ENCODE measurements at places on chromosomes 16 and 17.

DNA sequence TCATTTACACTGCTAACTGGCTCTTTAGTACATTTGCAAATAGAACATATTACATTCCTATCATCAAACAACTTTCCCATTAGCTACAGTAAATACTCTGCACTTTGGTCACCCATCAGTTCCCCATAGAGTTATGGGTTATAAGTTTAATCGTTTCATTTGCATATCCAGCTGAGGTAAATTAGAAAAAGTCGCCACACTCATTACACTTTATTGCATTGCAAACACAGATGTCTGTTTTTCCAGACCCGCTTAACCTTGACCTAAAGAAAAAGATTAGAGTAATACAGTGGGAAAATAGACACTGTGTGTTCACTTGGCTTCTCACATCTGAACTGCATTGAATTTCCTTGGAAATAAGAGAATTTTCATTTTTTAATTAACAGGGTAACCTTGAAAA, 213.1 kb upstream of the PSMD7 start:
- DNase-seq = no peak

- DNase-seq = no peak
Observed at GRCh38 chr17:15263680-15264079, 1.4 kb downstream of the PMP22 start.

DNA sequence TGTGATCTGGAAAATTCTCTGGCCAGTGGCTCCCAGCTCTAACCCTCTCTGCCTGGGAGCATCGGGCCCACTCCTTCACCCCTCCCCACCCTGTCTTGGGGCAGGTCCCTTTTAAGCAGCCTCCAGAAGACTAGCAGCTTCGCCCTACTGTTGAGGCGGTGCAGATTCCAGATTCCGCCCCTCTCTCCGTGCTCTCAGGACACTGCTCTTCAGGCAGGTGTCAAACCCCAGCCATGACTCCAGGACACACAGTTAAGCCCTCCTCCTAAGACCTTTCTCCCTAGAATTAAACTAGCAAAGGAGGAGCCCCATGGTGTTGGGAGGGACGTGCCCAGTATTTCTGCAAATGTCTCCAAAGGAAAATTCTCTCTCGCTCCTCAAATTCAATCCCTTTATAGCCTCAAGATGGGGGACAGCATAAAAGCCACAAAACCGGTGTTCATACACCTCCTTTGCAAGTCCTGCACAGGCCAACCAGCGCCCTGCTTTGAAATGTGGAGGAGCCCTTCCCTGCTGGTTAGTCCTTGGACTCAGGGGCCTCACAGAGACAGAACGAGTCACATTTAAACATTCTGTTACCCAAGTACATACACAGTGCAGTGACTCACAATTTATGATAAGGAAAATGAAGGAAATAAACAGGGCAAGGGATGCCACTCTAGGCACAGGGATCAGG, 7.2 kb downstream of the LPO start:
- DNase-seq = no peak

DNA sequence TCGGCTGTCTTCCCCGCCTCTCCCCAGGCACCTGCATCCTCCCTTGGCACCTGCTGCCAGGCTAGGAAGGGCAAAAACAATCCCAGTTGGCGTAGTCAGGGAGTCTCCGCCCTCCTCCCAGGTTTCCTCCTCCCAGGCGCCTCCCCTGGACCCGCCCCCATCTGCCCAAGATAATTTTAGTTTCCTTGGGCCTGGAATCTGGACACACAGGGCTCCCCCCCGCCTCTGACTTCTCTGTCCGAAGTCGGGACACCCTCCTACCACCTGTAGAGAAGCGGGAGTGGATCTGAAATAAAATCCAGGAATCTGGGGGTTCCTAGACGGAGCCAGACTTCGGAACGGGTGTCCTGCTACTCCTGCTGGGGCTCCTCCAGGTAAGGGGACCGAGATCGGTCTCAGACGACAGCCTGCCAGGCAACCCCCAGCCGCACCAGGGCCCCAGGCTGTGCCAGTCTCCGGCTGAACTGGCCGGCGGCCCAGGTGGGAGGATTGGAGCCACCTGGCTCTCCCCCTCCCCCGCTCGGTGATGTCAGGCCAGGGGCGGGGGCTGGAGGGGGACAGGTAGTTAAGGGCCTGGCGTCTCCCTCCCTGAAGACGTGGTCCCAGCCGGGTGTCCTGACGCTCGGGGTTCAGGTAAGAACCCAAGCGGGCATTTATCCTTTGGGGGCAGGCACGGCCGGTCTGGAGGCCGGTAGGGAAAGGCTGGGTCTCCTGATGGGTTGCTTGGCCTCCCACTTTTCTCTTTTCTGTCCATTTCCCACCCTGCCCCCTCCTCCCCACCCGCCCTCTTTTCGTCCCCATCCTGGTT, at the start of gene GRB7:
Gene GRB7 (plus strand): TSS at position 179 of the 808 bp plus-strand sequence. CDS start 4,364 bp downstream, outside the sequence.
- no peak for DNase-seq

GRCh38 chr17:17682293-17682736, 1.1 kb downstream of the RAI1 start:
- no peak for DNase-seq

DNA sequence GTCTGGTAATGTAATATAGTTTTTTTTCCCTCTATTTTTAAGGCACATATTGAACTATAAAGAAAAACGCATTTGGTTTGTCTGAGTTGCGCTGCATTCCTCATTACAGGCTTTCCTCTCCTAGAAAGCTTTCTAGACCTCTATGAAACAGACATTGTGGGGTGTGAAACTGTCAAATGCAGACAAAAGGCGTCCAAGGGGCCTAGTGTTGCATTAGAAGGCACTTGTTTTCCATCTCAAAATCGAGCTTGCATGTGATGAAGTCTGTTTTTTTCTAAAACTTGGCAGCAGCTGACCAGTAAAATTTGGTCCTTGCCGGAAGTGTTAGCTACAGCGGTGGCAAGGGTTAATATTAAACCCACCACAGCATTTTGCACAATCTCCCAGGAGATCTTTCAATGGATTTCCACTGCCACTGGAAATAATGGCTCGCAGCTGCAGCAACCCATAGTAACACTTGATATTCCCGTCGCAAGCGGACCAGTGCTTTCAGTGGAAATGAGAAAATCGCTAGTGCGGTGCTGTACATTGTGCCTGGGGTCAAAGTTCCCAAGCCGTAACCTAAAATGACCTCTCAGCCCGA, 602.6 kb downstream of the KCNJ2 start:
- DNase-seq = no peak

DNA sequence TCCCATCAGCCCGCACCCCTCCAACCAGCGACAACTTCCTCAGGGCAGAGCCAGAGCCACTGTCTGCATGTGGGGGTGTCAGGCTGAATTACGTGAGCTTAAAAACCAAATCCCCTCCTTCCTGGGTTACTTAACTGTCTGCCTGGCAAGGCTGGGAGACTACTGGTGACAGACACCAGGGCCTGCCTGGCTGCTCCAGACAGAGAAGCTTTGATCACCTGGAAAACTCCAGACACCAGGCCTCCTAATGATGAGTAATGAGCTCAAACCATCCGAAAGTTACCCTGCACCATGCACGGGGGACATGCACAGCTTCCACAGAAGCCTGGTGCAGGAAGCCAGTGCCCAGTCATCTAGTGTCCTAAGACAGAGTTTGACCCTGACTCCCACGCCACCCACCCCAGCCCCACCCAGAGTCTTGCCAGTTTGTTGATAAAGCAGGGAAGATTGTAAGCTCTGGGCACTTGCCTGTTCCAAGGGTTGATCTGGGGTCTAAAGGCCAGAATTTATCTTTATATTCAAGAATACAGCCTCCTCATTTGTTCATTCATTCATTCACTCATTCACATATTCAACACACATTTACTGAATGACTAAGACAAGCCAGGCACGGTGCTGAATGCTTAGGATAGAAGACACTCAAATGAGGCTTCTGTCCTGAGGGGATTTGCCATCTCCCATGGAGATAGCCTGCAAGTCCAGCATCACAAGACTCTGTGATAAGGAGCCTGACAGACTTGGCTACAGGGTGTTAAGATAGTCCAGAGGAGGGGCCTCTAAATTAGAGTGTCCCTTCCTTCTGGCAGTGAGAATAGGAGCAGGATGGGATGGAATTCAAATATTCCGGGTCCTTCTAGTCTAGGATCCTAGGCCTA, 7.2 kb upstream of the CCDC182 start:
- no peak for DNase-seq

DNA sequence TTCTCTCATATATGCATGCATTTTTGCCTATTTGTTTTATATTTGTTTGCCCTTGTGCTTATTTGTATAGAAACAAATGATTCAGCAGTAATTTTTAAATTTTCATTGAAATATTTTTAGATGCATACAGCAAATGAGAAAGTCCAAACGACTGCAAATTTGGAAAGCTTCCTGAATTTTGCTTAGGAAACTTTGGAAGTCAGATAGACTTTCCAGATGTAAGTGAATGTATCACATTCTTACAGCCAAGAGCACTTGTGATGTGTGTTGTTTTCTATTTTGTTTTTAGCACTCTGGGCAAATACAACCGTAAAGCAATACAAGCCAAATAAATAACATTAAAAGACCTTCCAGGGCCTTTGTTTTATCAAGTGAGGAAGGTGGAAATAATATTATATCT, 680.8 kb upstream of the CDH8 start:
- no peak for DNase-seq

DNA sequence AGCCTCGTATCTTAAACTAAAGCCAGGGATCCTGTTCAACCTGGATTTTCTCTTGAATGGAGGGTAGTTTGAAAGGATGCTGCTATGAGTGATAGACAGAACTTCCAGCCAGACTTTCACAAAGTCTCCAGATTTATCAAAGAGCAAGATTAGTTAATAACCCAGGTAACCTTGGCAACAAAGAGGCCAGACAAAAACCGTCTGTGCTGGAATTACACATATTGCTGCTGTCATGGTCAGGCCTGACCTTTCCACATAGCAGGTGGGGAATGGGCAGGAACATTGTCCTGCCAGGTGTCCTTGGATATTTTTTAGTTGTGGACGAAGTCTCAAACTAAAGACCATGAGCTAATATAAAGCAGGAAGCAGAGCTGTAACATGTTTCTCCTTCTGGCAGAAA, 52.5 kb downstream of the HLF start:
- no peak for DNase-seq

DNA sequence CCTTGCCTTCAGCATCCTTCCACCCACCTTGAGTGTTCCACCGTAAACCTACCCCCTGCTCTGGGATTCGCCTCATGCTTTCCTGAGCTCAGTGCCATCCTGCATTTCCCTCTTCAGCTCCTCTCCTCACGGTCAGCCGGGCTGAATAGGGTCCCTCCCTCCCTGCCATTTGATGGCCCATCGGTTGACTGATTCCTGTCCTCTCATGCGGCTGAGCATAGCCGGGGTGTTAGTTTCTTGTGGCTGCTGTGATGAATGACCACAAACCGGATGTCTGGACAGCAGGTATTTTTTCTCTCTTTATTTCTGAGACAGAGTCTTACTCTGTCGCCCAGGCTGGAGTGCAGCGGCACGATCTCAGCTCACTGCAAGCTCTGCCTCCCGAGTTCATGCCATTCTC, 44.1 kb upstream of the MGAT5B start:
- DNase-seq = no peak

DNA sequence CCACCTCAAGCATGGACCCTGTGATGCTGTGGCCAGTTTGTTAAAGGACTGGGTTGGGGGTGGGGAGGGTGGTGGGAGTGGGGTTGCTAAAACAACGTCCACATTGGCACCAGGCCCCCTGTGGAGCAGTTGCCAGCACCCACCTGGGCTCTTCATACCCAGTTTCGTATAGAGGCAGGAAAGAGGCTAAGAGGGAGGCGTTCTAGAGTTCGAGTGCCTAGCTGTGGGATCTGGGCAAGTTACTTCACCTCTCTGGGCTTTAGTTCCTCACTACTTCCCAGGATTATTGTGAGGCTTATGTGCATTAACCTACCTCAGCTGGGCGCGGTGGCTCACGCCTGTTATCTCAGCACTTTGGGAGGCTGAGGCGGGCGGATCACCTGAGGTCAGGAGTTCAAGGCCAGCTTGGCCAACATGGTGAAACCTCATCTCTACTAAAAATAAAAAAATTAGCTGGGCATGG, 1.4 kb downstream of the MFAP4 start:
- no peak for DNase-seq

- DNase-seq = no peak
Observed at GRCh38 chr17:2138318-2138717, 83.4 kb downstream of the HIC1 start.

DNA sequence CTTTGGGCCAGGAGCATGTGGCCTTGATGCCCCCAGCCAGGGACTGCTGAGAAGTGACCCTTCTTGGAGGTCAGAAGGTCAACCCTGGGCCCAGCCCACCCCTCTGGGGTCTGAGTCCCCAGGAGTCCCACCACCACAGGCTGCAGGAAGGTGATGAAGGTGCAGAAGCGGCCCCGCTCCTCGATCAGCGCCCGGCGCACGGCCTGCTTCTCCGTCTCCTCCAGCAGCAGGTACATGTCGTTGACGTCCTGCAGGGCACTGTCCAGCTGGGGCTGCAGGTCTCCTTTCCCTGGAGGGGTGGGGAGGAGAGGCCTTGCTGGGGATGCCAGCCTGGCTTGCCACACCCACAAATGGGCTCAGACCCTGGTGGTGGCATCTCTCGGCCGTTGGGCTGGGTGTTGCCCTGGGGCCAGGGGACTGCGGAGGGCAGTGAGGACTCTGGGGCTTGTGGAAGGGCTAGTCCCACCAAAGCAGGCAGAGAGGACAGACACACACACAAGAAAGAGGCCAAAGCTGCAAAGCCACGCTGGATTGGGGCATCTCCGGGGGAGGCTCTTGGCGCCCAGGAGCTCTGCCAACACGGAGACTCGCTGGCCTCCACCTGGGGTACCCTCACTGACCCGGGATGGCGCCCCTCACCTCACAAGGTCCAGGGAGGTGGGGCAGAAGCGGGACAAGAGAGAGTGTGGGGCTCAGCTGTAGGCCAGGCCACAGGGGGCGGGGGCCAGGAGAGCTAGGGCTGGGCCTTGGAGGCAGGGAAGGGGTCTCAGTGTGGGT, 7.5 kb downstream of the MTSS2 start:
- no peak for DNase-seq

- no peak for DNase-seq
Observed at GRCh38 chr16:28192806-28193529, 18.8 kb downstream of the XPO6 start.

DNA sequence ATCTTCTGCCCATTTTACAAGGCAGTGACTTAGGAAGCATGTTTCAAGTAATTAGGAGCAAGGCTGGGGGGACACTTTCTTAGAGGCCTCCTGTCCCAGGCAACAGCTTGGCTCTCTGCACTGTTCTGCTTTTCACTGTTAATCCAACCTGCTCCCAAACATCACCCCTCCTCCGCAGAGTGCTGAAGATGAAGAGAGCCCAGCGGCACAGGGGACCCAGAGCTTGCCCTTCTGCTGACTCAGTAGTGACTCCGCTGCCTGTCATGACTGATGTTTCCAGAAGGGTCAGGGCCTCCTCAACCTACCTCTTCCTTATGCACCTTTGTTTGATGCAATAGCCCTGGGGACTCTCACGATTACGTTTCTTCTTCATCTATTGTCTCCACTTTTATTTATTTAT, 38.9 kb upstream of the NDRG4 start:
- DNase-seq = no peak

GRCh38 chr16:50594308-50595260, 46.4 kb downstream of the NKD1 start:
- no peak for DNase-seq

All from HS-5 (cell line).